ENCODE measurements at places on chromosomes 11 and 22.
A peak's percentile ranks its signal among the peaks of the same experiment; 100 is the strongest.

- no peak for DNase-seq
Measured at GRCh38 chr11:63769042-63769713, 603 bp upstream of the ZFTA start.

DNA sequence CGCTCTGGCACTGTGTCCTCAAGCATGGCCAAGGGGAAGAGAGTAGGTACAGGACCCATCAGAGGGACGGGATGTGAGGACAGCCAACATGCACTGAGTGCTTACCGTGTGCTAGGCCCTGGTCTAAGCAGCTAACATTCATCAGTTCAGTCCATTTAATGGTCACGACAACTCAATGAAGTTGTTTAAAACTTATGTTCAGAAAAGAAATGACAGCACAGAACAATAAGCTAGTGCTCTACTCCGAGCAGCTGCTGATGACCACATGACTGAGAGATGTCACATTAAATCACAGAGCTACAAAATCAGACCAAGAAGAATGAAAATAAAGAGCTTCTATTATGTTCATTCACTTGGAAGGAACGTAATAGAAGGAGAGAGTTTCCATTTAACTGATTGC lies 26.3 kb downstream of the PRDM10 start:
- DNase-seq = no peak

GRCh38 chr11:14411818-14412217 lies 52.8 kb upstream of the RRAS2 start:
- DNase-seq = no peak

GRCh38 chr11:110176366-110177085 lies 83.3 kb downstream of the ZC3H12C start:
- no peak for DNase-seq

DNA sequence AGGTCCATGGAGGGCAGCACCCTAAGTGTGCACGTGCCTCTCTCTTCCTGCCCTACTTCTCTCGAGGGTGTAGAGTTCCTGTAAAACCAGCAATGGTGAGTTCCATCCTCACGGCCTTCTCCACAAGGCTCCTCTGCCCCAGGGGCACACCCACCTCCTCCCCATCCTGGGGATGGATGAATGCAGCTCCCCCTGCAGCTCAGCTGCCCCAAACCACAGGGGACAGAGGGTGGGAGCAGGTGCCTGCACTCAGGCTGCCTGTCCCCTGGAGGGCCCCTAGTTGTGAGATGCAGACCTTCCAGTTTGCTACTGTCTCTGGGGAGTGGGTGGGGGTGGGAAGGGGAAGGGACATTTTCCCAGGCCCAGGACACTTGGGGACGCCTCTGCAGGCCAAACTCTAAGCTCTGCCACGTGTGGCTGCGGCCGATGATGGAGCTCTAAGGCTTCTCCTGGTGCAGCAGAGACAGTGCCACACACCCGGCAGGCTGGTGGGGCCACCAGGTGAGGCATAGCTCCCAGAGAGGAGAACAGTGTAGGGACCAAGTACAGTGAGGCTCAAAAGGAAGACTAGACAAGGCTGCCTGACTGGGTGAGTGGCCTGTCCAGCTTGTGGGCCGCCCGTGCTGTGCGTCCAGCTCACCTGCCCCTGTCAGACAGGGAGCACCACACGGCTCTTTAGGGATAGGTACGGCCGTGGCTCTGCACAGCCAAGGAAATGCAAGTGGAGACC lies 540.9 kb downstream of the TBC1D22A start:
- DNase-seq = no peak

DNA sequence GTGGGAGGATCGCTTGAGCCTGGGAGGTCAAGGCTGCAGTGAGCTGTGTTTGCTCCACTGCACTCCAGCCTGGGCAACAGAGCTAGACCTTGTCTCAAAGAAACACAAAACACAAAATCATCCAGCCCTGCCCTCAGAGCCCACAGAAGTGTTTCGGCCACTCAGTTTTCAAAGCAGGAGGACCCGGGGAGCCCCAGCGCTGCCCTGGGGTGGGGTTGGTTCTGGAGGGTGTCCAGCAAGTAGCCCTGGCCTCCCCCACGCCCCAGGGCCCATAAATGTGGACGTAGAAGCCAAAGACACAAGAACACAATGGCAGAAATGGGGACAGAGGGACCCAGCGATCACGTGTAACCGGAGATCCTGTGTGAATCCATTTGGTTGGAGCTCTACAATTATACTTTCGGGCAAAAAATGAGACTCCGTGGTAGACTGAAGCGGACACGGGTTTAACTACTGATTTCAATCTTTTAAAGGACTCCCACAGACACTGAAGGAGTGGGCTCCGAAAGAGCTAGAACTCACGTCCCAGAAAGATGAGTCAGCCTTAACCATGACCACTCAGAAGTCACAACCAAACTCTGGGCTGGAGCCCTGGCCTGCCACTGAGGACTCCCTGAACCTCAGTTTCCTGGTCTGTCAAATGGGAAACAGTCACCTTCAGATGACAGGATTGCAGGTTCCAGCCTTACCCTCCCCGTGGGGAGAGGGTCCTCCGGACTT lies 9.0 kb upstream of the CYTH4 start:
- peak; percentile 59 for DNase-seq

DNA sequence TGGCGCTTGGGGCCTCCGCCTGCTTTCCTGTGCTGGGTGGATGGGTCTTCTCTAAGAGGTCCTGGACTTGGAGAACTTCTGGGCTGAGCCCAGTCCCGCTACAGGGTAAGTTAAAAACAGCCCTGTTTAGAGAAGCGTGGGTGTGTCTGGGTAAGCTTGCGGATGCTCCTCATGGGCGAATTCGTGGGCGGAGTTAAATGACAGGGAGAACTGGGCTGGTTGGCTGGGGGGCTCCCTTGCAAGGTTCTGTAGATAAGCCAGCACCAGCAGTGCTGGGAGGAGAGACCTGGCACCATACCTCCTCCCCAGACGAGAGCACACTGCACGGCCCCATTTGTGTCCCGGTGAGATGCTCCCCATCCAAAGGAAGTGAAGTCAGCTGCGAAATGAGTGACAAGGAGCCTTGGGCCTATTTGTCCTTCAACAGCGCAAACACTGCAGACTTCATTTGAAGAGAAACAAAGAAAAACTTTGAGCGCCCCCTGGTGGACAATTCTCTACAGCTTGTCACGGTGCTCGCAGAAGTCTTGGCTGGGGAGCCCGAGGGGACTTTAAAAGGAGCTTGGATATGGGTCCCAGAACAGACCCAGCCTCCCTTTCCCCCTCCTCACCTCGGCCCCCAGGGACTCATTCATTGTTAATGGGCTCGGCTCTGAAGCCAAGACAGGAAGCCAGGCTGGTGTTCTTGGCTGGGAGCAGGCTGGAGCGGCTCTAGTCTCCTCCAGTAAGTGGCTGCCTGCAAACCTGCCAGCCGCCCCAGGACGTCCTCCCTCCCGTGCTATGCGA lies 39.5 kb downstream of the TP53I11 start:
- peak; percentile 82 for DNase-seq

DNA sequence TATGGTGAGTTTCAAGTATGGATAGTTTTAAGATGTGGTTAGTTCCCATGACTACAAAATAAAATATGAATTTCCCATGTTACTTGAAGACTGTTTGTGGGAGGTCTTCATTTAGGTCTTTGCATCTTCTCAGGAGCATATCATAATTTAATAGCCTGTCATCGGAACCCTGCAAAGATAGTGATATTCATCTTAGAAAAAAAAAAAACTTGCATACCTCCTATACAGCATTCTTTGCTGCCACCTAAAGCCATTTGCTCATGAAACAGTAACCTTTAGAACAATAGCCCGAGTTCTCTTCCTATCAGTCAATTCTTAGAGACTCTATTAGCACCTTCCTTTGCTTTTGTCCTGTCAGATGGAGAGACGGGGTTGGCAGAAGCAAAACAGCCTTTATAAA lies 75.3 kb downstream of the ARFGAP2 start:
- DNase-seq = no peak

- DNase-seq = peak; percentile 38
Measured at GRCh38 chr11:2791521-2792380, 92.0 kb upstream of the KCNQ1OT1 start.

GRCh38 chr11:767238-767637 lies 10.0 kb downstream of the GATD1 start:
- DNase-seq = no peak

DNA sequence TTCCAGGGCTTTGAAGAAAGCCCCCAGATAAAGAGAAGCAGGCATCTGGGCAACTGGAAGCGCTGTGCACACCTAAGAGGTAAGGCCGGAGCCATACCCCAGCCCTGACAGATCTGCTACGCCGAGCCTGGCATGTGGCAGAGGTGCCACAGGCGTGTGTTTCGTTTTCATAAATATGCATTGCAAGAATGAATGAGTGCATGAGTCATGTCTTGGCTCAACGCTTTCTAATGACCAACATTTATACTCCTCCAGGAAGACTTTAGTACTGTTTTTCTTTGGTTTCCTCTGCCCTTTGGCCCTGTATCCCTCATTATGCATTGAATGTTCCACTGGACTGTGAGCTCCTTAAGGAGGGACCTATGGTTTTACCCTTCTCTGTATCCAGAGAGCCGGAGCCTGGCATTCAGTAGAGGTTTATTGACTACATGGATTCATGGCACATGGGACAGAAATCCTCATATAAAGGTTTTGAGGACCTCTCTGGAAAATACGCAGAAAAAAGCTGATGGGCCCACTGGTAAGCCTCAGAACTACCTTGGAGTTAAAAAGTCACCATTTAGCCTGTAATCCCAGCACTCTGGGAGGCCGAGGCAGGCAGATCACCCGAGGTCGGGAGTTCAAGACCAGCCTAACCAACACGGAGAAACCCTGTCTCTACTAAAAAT lies 38.9 kb upstream of the CSNK2A3 start:
- DNase-seq = no peak

GRCh38 chr22:17283423-17283822 lies 64.2 kb upstream of the ADA2 start:
- DNase-seq = no peak

- DNase-seq = no peak
Measured at GRCh38 chr11:43268786-43269185, 43.0 kb upstream of the API5 start.

DNA sequence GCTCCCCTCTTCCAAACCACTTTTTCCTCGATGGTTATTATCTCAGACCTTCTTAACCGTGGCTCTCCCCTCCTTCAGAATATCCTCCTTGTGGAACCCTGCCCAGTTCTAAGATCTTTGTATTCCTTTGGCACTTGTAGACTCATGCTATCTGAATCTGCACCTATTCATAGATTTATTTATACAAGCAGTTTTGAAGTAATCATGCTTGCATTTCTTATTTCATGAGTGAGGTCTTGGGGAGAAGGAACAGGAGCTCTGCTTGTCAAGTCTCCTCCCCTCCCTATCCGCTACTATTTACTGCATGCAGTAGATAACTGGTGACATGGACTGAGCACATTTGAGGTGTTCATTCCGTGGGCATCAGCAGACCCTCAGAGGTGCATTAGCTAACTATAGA lies 5.4 kb upstream of the MADD start:
- no peak for DNase-seq

DNA sequence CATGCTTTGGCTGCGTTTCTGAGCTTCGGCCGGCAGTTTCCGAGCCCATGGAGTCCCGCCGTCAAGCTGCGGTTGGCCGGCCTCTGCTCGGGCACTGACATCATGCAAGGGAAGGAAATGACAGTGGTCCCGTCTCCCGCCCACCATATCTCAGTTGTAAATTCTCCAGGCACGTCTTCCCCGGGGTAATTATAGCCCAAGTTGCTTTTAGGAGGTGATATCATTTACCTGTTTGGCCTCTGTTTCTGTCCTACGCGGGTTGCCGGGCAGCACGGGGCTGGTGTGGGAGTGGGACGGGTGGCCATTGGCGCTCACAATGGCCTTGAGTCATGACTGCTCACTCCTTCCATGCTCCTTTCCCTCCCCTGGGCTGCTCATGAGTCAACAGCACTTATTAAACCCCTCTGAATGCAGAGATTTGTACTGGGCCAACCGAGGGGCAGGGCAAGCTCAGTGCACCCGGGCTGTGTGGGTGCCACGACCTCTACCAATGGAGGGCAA lies 4.2 kb upstream of the ANO1 start:
- DNase-seq = no peak

Measured in natural killer cell treated with Interleukin-12 subunit alpha and Interleukin-12 subunit beta and Interleukin-15 and Interleukin-18, amount 100 ng/mL, for 72 hours (primary cell).